ENCODE measurements at places on chromosomes 4 and X. TPM values are rescaled to one million over a fixed set of nuclear protein-coding genes. Genes with fewer than 3 reads are reported as not detected.

SOX3 gene
- total RNA-seq: not detected

ZFX gene
- 39.1 TPM for total RNA-seq

TMPRSS11B gene
- total RNA-seq: not detected

GRCh38 chr4:173185847-173186510 lies 17.4 kb downstream of the GALNT7 start:
- H3K36me3 ChIP-seq: no peaks in the 10 kb centered on the region
- peaks cover 24% of the 10 kb centered on the region for H3K4me1 ChIP-seq
- H3K27me3 ChIP-seq: no peaks in the 10 kb centered on the region
- no peak for DNase-seq
- H3K4me3 ChIP-seq: no peak overlapping the region

RBMXL3 gene
- total RNA-seq: not detected

DNA sequence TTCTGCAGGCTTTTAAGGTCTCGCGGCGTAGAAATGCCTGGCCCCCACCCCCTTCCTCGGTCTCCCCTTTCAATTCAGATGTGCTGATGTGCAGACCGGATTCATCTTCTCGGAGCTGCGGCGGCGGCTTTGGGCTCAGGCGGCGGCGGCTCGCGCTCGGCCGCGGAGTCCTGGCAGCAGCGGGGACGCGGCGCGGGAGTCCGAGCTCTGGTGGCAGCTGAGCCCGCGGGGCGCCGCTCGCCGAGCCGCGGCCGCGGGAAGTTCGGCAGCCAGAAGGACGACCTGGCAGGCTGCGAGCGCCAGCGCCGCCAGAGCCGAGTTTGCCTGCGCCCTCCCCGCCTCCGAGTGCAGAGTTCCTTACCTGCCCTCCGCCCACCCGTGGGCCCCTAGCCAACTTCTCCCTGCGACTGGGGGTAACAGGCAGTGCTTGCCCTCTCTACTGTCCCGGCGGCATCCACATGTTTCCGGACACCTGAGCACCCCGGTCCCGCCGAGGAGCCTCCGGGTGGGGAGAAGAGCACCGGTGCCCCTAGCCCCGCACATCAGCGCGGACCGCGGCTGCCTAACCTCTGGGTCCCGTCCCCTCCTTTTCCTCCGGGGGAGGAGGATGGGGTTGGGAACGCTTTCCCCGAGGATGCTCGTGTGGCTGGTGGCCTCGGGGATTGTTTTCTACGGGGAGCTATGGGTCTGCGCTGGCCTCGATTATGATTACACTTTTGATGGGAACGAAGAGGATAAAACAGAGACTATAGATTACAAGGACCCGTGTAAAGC lies 448 bp downstream of the TLL1 start:
- peak overlapping the region; percentile 48 for H3K27ac ChIP-seq
- H3K36me3 ChIP-seq: no peaks in the 10 kb centered on the region
- H3K4me1 ChIP-seq: peaks cover 25% of the 10 kb centered on the region
- peaks cover 38% of the 10 kb centered on the region for H3K27me3 ChIP-seq
- peak overlapping the region; percentile 57 for H3K4me3 ChIP-seq

FAM9C gene
- total RNA-seq: not detected

VCX3A gene
- total RNA-seq: not detected

DNA sequence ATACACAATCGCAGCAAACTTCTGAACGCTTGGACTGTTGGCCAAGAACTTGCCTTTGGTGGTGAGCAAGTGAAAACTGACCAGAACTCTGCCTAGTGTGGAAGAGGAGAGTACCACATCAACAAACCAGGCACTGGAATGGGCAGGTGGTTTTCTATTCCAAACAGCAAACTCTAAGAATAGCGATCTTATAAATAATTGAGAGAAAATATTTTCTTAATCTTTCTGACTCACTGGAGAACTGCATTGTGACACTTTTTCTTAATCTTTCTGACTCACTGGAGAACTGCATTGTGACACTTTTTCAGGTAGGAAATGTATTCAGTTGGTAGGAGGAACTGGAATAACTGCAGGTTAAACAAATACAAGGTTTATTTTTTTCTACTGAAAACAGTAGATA lies 57.0 kb upstream of the SORBS2 start:
- H3K27ac ChIP-seq: no peak overlapping the region
- DNase-seq: no peak
- no peaks in the 10 kb centered on the region for H3K4me1 ChIP-seq

DNA sequence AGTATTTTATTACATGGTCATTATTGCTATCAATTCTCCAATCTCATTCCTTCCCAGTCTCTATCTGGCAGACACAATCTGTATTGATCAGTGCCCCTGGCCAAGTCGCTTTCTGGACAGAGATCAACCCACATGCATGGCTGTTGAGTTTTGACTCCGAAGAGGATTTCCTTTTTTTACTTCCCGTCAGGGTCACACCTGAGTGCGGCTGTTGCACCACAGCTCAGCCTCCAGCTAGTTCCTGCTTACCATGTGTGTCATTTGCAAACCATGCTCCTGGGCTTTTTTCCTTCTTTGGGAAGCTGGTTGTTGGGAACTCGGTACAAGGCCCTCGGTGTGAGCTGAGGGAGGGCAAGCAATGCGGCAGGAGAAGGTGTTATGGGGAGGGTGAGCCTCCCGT lies 11.7 kb downstream of the MAGED2 start:
- H3K27ac ChIP-seq: no peak overlapping the region
- H3K36me3 ChIP-seq: peaks cover 16% of the 10 kb centered on the region
- no peak for DNase-seq
- H3K4me3 ChIP-seq: no peak overlapping the region

- H3K27me3 ChIP-seq: no peaks in the 10 kb centered on the region
- no peaks in the 10 kb centered on the region for H3K4me1 ChIP-seq
- no peaks in the 10 kb centered on the region for H3K36me3 ChIP-seq
- no peak overlapping the region for H3K4me3 ChIP-seq
- DNase-seq: no peak
These were observed 259.8 kb downstream of the KCNIP4 start for GRCh38 chr4:21688596-21689265.

DNA sequence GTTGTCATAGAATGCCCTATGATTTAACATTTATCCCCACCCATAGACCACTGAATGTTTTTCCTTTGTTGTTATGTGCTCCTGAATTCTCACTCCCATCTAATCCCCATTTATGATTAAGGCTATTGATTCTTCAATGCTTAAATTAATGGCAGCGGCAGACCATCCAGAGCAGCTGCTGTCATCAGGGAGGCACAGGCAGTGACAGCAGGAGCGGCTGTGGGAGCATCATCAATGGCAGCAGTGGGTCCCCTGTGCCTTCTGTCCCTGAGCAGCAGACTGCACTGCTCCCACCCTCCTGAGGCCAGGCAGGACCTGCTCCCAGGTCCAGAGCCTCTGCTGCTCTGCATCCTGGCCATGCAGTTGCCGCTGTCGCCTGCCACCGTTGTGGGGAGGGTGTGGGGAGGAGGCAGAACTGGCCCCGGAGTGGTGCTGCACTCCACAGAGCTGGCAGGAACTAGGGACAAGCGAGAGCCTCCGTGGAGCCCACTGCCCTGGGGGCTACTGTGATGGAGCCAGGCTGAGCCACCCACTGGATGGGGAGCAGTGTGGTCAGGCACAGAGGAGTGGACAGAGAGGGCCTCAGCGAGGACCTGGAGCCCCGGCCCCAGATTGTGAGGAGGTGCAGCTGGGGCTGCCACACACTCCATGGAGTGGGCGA lies 29.0 kb downstream of the NAA11 start:
- H3K27me3 ChIP-seq: no peaks in the 10 kb centered on the region
- no peak overlapping the region for H3K27ac ChIP-seq
- DNase-seq: no peak
- H3K4me1 ChIP-seq: no peaks in the 10 kb centered on the region

DNA sequence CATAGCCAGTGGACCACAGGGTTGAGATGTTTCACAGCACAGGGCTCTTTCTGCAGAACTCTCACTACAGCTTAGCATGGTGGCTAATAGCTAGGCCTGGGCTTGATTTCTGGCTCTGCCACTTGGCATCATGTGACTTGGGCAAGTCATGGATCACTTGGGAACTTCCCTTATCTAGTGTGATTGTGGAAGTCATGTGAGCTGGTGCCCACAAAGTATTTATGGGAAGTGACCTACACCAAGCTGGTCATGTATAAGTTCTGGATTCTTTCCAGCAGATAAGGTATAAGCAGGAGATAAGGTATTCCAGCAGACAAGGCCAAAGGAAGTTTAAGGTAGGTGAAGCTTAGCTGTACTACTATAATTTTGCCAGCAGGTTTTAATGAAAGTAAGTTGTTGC lies 61.0 kb downstream of the REELD1 start:
- no peak overlapping the region for H3K4me3 ChIP-seq
- H3K27me3 ChIP-seq: no peaks in the 10 kb centered on the region
- no peaks in the 10 kb centered on the region for H3K36me3 ChIP-seq
- peaks cover 12% of the 10 kb centered on the region for H3K4me1 ChIP-seq

CHRDL1 gene
- 60.6 TPM for total RNA-seq

DNA sequence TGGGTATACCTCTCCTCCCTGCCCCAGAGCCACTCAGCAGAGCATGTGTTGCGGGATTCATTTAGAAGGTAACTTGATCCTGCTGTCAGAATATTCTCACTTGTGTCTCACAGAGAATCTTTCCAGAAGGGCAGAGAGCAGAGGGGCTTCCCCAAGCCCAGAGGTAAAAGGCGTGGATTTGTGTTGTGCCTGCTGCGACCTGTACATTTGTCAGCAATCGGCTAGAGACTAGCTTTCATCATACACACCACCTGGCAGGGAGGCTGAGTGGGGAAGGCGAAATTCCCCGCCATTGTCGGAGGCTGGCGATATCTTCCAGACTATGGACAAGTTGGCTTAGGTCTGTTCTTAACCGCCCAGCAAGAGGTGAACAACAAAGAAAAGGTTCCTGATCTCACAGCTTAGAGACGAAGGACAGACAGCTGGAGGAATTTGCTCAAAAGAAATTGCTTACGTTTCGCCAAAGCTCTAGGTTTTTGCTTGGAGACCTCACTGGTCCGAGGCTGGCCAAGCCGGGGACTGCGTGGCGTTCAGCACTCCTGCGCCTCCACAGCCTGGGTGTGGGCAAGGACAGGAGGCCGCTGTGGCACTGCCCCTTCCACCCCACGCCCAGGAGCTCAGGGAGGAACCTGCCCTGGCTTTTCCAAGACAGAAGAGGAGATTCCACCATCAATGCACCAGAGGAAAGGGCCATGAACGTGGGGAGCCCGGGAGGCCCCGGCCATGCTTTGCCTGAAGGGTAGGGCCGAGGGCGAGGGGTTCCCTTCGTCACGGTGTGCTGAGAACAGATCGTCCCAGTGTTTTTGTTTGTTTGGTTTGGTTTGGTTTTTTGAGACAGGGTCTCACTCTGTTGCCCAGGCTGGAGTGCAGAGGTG lies 69.4 kb downstream of the DCTD start:
- H3K36me3 ChIP-seq: no peaks in the 10 kb centered on the region
- H3K27me3 ChIP-seq: no peaks in the 10 kb centered on the region
- no peak overlapping the region for H3K27ac ChIP-seq
- H3K4me3 ChIP-seq: no peak overlapping the region
- no peak for DNase-seq
- no peaks in the 10 kb centered on the region for H3K4me1 ChIP-seq

HSD17B13 gene
- 4.2 TPM for total RNA-seq

NDUFA1 gene
- 79.2 TPM for total RNA-seq

ADAM29 gene
- not detected for total RNA-seq

ART3 gene
- not detected for total RNA-seq

XAGE1B gene
- not detected for total RNA-seq

GLOD5 gene
- total RNA-seq: 0.95 TPM

TRIML2 gene
- total RNA-seq: not detected

DNA sequence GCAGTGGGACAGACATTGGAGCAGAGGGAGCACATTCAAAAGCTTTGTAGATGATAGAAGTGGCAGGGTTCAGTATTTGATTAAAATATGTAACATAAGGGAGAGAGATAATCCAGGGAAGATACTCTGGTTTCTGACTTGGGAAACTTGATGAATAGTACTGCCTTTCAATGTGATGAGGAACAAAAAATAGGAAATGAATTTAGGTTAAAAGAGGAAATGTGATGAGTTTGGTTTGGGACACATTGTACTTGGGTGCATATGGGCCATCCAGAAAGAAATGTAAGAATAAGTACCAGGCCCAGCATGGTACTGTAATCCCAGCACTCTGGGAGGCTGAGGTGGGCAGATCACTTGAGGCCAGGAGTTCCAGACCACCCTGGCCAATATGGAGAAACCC lies 20.9 kb upstream of the NDNF start:
- no peaks in the 10 kb centered on the region for H3K27me3 ChIP-seq
- no peak overlapping the region for H3K27ac ChIP-seq
- no peaks in the 10 kb centered on the region for H3K36me3 ChIP-seq
- DNase-seq: no peak
- H3K4me3 ChIP-seq: no peak overlapping the region
- H3K4me1 ChIP-seq: peaks cover 8% of the 10 kb centered on the region

GC gene
- total RNA-seq: 0.86 TPM

DNA sequence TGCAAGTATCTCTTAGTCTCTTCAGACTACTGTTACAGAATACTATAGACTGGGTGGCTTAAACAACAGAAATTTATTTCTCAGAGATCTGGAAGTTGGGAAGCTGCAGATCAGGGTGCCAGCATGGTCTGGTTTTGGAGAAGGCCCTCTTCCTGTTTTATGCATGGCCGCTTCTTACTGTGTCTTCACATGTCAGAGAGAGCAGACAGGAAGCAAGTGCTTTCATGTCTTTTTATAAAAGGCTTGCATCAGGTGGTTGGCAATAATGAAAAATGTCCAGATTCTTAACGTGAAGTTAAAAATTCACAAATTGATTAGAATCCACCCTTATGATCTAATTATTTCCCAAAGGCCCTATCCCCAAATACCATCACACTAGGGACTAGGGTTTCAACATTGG lies 284.9 kb downstream of the RPA4 start:
- no peaks in the 10 kb centered on the region for H3K4me1 ChIP-seq
- H3K27ac ChIP-seq: no peak overlapping the region
- no peaks in the 10 kb centered on the region for H3K27me3 ChIP-seq
- DNase-seq: no peak

DNA sequence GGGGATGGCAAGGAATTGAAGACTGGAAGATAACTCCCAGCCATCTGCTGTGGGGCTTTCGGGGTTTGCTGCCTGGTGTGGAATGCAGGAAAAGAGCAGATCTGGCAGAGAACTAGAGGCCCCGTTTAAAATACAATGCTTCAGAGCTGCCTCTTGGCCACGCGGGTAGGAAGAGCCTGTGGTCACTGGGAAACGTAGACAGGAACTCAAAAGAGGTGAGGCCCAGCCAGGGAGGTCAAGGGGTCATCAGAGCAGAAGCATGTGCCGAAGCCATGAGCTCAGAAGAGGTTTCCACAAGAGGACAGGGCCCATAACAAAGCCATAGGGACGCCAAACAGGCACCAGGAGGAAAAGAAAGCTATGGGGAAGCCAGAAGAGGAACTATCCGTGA lies 14.5 kb upstream of the STS start:
- DNase-seq: no peak
- H3K27me3 ChIP-seq: no peaks in the 10 kb centered on the region
- peaks cover 21% of the 10 kb centered on the region for H3K4me1 ChIP-seq
- H3K4me3 ChIP-seq: no peak overlapping the region

DNA sequence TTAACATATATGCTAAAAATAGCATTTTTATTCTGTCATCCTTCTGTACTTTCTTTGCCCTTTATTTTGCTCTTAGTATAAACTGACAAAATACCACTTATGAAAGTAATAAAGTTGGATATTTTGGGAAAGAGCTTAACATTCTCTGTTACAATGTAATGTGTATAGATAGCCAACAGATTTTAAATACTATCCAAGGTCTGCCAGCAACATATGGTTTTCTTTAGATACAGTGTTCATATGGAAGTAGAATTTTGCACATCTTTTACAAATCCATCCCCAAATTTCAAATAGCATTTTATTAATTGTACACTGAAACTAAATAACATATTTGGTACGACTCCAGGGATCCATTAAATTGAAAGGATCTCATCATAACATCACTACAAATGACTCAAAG lies 268.6 kb upstream of the PCDH18 start:
- no peaks in the 10 kb centered on the region for H3K27me3 ChIP-seq
- H3K36me3 ChIP-seq: no peaks in the 10 kb centered on the region
- DNase-seq: no peak
- no peak overlapping the region for H3K4me3 ChIP-seq
- no peak overlapping the region for H3K27ac ChIP-seq

Measured in lower lobe of right lung (tissue), 2 donors.